ENCODE measurements at places on chromosomes 4 and X. TPM values are rescaled to one million over a fixed set of nuclear protein-coding genes. Genes with fewer than 3 reads are reported as not detected.

- no peak for DNase-seq
Observed at GRCh38 chr4:90226734-90227133, 99.5 kb downstream of the CCSER1 start.

DNA sequence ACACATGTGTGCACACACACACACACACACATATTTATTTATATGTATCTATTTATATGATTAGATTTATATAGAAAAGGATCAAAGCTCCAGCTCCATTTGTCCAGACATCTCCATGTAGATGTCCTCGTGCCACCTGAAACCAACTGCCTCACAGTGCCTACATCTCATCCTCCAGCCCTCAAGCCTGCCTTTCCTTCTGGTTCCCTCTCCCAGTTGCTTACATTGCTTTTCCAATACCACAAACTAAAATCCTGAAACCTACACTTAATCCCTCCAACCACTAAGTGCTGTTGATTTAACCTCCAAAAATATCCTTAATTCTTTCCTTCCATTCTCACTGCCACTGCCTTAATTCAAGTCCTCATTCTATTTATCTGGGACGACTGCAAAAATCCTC, 51.4 kb downstream of the STBD1 start:
- no peak for DNase-seq

DNA sequence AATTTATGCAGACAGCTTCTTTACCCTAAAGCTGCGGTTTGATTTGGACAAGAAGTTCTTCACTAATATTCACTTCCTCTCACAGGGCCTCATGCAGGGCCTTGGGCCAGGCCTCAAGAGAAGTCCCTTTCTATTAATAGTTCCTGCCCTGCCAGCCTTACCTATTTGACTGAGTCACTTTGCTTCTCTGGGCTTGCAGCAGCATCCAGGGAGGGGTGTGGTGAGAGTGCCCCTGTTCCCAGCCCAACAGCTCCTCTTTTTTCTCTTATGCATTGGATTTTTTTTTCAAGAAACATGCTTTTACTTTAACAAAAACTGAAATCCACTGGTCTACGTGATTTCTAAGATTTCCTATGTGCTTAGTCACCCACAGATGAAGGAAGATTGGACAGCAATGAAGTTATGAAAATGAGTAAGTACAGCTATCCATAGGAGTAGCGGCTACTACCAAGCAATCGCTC, 26.7 kb downstream of the FAM156B start:
- DNase-seq, result no peak

DNA sequence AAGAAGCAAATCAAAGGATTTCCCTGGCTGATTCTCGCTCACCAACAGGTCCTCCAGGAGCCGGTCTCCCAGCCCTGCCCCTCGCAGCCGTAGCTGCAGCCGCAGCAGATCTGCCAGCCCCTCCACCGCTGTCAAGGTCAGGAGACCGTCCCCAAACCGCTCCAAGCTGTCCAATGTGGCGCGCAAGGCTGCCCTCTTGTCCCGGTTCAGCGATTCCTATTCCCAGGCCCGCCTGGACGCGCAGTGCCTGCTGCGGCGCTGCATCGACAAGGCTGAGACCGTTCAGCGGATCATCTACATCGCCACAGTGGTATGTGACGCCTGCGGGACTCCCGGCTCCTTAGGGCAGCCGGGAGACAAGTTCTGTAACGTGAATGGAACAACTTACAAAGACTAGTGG, 25.6 kb downstream of the SPATA18 start:
- DNase-seq, result no peak

GRCh38 chr4:31620476-31620875, 900.3 kb downstream of the PCDH7 start:
- DNase-seq, result no peak

DNA sequence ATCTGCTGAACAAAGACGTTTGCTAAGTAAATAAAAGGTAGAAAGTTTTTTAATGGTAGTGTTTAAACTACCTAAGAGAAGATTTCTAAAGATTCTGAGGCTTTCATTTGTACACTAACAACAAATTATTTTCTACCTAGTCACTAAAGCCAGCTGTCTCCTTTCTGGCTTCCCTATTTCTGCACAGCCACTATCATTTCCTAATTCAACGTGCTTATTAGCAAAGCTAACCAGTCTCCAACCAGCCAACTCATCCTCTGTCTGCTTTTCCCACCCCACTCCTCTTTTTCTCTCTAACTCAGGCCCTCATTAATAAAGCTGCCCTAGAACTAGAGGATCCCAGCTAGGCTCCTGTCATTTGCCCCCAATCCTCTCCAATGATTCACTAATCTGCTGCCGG, 118.2 kb downstream of the ZNF827 start:
- no peak for DNase-seq

DNA sequence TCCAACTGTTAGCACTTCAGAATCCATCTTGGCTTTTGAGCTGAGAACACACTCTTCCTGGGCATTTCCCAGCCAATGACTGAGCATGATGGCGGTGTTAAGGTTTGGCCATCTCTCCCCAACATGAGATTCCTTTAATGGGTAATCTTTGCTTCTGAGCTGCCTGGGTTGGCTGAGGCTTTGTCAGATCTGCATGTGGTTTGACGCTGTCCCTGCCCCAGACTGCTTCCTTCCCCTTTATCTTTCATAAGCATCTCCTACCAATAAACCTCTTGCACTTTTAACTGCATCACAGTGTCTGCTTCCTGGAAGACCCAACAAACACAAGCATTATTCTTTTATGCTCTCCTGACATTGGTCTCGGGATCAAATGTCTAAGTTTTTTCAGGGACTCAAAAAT, 31.5 kb upstream of the DIPK2B start:
- no peak for DNase-seq

DNA sequence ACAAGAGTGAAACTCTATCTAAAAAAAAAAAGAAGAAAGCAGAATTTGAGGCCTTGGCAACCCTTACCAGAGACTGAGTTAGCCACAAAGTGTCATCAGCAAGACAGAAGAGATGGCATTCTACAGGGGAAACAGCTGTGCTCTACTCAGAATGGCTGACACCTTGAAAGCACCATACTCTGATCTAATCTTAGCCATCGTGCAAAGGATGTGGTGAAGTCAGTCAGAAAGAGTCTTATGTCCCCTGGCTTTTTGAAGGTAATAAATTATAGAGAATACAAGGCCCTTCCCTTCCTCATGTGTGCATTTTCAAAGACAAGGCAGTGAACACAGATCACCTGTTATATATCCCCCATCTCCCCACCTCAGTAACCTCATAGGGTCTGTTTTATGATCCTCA, 13.2 kb downstream of the CLNK start:
- DNase-seq, result no peak

GRCh38 chr4:152843481-152844090, 63.8 kb downstream of the ARFIP1 start:
- DNase-seq, result no peak

- DNase-seq, result no peak
Observed at GRCh38 chr4:138668309-138668708, 347.3 kb upstream of the NOCT start.

GRCh38 chr4:183873409-183874185, 31.5 kb upstream of the STOX2 start:
- DNase-seq, result no peak

- DNase-seq, result no peak
Observed at GRCh38 chrX:28854637-28855036, 267.4 kb downstream of the IL1RAPL1 start.

DNA sequence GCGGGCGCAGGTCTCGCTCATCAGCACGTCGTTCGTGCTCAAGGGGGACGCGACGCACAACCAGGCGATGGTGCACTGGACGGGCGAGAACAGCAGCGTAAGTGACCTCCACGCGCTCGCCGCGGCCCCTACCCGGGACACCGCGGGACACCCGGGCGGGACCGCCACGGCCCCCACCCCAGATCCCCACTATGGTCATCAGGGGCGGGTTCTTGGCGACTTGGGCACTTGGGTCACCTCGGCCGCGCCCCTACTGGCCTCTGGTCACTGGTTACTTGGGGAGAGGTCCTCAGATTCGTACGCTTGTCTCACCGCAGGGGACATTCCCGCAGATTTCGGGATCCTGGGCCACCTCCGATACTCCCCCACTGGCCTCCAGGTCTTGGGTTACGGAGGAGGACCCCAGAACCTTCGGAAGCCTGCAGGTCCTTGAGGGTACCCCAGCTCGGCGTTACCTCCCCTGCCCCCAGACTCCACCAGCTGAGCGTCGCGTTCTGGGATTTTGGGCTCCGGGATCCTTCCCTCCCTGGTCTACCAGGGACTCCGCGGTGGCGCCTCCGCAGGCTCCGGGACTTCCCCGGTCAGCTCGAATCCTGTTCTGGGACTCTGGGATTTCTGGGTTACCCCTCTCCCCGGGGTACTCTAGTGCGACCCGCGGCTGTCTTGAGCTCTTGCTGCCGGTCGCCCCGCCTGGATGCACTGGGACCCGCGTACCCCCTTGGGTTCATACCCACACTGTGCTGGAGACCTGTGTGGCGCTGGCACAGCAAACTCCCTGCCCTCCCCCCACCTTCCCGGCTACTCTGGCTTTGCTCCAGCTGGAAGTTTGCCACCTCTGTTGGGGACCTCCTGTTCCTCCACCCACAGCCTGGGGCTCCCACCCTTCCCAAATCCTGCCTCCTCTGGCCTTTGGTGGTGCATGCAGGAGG, 956 bp downstream of the SORCS2 start:
- no peak for DNase-seq

DNA sequence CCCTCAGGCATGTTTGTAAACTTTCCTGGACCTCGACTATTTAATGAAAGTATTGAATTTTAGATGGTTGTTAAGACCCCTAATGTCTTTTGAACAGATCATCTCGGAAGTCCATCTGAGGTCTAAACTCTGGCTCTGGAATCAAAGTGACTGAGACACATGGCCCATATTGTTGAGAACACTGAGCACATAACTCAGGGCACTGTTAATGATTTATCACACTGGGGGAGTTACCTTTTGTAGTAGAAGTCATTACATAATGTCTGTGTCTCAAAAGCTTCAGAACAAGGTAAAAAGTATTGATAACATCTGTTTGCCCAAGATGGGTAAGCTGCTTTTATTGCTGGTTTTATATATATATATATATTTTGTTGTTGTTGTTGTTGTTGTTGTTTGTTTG, 103.4 kb upstream of the HS3ST1 start:
- DNase-seq, result no peak

DNA sequence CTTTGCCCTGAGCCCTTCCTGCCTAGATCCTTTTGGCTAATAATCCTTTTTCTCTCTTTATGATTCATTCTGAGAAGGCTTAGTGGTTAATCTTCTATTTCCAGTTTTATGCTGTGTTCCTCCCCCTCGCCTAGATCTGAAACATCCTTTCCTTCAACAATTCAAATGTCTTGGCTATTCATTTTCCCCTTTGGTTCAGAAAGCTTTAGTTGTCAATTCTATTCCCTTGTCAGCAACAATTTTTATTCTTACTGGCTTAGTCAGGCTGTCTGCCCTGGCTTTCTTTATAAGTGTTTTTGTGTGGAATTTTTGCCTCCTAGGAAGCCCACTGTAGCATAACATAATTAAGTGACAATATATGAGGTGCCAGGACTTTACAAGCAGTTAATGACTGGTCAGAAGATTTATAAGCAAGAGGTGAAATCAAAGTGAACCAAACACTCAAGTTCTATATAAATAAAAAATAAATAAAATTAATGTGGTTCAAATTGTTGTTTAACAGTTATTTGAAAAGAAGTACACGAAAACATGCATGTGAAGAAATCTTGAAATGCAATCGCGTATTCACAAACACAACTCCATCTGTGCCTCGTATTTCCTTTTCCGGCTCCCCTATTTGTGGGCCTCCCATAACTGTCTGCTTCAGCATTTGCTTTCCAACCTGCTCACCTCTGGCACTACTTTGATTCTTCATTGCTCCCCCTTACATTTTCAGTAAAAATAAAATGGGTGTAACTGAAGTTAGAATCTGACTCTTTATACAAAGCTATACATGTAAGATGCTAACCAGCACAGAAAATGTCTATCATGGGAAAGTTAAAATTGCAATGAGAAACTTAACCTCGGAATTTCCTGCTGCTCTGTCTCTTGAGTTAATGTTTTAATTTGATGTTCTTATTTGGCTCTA, 235.4 kb downstream of the SPRY1 start:
- no peak for DNase-seq

GRCh38 chr4:86367577-86367976, 7.7 kb upstream of the MAPK10 start:
- no peak for DNase-seq

DNA sequence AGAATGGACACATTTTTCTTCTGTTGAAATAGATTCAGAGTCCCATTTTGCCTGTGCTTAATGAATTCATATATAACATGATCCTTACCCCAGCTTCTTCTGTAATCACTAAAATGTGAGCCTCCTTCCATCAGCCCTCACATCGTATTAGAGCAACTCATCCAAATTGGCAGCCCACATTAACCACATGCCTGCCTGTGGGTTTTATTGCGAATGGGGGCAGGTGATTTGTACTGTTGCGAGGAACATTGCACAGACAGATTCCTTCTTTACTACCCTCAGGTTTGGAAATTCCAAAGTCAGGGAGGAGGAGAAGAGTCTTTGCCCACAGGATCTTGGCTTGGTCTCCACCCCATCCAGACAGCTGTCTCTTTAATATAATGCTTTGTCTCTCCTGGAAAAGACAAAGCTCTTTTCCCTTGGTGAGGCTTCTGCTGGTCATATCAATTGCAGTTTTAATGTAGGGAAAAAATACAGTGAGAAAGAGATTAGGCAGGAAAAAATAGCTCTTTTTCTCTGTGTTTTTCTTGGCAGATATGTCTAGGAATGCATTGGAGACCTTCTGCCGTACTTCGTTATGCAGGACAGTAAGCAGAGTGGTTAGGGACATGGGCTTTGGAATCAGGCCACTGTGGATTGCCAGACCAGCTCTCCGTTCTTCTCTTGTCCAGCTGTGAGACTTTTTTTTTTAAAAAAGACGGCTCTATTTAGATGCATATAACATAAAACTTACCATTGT, 371.2 kb downstream of the AFF2 start:
- no peak for DNase-seq

GRCh38 chr4:101174679-101175345, 172.5 kb downstream of the PPP3CA start:
- no peak for DNase-seq

DNA sequence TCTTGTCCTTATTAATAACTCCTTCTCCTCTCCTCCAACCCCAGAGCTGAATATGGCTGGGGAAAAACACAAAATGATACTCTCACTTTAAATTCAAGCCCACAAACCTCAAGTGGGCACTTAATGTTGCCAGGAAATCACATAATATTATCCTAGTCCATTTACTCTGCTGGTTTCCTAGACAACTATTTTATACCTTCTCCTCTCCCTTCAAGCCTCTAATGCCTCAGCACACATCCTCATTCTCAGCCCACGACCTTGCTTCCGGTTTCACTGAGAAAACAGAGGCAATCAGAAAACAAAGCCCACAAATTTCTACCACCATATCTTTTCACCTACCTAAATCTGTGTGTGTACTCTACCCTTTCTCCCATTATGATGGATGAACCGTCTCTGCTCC, 12.1 kb upstream of the CLCN5 start:
- no peak for DNase-seq

- no peak for DNase-seq
Observed at GRCh38 chr4:27357283-27357682, 496.6 kb downstream of the STIM2 start.

- DNase-seq, result no peak
Observed at GRCh38 chr4:14434916-14435315, 567.4 kb upstream of the CPEB2 start.

ADH7 gene
- not detected for polyA plus RNA-seq

CTAG2 gene
- not detected for polyA plus RNA-seq

PTCHD1 gene
- 0.72 TPM for polyA plus RNA-seq

PRRG3 gene
- 8.2 TPM for polyA plus RNA-seq
